Effector memory CD8-positive, alpha-beta T cell (primary cell): ENCODE measurements at places on chromosomes 3 and 15.

- DNase-seq: no peak
Measured at GRCh38 chr15:34079904-34080303, 21.8 kb downstream of the EMC7 start.

DNA sequence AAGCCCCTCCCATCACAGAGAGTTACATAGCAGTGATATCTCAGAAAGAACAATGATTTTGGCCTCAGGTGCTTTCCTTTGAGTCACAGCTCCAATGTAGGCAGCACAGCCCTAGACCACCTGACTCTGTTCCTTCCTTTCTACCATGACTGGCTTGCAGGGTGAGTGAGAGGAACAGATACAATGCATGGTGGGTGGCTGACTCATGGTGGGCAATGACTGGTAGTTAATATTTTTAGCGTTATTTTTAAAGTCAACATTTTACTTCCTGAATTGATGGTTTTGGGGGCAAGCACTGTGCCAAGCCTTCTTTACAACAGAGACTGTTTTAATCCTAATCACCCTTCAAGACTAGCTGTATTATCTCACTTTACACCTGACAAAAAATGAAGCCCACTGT, 32.8 kb upstream of the ST3GAL6 start:
- no peak for DNase-seq

- no peak for DNase-seq
Measured at GRCh38 chr3:2334921-2335320, 236.3 kb downstream of the CNTN4 start.

DNA sequence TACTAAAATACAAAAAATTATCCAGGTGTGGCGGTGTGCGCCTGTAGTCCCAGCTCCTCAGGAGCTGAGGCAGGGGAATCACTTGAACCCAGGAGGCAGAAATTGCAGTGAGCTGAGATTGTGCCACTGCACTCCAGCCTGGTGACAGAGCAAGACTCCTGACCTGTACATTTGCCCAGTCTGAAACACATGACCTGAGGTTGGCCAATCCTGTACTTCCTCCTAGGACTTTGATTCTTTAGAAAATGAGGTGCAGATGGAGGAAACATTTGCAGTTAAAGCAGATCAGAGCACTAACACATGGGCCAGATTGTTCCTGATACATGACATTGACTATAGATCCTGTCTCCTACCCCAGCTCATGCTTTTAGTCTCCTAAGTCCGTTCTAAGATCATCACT, 28.9 kb upstream of the LPP start:
- no peak for DNase-seq

DNA sequence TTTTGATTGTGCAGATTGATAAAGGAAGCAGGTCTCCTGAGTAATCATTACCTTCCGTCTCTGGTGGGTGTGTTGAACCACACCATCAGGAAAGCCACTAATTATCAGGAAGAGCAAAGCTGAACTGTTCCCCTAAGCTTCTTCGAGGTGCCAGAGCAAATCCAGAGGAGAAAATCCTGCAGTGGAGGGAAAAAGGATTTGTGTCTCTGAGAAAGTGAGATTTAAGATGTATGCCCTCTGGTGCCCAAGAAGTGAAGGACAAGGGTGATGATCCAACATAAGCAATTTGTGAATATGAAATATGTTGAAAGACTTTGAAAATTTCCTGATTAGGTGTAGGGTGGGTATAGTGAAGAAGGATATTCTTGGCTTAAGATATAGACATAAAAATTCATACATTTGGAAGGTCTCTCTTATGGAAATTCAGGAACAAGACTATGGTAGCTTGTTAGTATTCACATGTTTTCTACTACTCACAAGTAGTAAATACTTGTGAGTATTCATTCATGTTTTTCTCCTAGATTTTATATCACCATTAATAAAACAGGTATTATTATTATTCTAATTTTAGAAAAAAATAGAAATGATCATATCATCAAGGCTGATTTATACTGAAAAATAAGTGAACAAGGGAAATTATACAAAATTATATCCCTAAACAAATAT, 34.8 kb downstream of the COMMD2 start:
- DNase-seq: peak; percentile 15

DNA sequence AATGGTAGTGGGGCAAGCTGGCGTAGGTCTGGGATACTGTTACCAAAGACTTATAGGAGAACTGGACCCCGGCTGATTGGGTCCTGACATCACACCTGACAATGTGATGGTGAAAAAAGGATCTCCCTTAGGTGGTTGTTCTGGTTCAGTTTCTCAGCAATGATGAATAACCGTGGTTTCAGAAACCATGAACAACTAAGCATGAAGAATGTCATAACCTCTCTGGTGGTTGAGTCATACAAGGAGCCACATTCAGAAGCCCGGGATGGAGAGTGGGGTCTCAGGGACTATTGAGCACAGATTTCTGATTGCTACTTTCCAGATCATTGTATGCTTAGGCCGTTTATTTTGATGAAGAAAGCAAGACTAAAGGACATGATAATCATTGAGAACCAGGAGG, 17.4 kb downstream of the GPR160 start:
- DNase-seq: no peak

- no peak for DNase-seq
Measured at GRCh38 chr3:108164391-108164790, 57.8 kb downstream of the IFT57 start.
